ENCODE measurements at places on chromosomes 12 and 14.

DNA sequence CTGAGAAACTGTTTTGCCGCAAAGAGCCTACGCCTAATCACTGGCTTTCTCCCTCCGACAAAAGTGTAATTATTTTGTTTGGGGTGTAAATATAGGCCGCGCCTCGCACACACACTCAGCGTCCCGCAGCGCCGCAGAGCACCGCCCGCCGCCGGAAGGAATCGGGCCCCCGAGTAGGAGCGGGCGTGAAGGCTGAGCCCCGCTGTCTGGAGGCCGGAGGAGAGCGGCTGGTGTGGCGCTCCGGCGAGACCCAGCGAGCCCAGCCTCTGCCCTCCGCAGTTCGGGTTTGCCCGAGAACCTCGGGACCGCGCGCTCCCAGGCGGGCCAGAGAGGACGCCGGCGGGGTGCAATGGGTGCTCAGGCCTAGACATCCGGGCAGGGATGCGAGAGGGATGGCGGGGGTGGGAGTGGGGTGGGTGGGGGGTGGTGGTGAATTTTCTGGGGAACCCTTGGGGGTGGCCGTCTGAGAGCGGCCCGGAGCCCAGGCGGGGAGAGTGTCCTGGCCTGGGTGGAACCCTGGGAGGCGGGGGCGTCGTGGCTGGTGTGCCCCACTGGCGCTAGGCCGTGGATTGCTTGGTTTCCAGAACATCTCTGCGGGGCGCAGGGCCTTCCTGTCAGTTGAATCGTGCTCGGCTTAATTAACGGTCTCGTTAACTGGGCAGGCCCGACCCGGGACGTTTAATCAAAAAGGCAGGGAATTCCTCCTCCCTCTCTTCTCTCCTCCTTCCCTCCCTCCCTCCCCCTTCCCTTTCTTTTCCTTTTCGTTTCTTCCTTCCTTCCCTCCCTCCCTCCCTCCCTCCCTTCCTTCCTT is 4.7 kb upstream of the LHX5 start:
- no peak for DNase-seq

DNA sequence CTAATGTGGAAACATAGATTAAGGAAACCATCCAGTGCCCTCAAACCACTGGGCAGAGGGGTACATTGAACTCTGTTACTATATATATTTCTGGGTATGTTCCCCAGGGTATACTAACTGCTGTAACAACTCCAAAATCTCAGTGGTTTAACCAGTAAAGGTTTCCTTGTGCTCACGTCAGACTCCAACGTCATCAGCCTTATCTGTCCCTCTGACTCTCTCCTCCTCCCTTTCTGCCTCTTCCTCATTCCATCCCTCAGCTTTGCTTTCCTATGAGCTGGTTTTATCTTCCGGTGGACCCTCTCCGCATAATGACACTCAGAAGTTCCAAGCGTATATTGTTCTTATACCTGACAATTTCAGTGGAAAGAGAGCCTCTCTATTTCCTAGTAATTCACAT is 21.2 kb upstream of the SMCO2 start:
- no peak for DNase-seq

GRCh38 chr14:23409475-23409874 is 1.4 kb upstream of the MYH6 start:
- DNase-seq = no peak

DNA sequence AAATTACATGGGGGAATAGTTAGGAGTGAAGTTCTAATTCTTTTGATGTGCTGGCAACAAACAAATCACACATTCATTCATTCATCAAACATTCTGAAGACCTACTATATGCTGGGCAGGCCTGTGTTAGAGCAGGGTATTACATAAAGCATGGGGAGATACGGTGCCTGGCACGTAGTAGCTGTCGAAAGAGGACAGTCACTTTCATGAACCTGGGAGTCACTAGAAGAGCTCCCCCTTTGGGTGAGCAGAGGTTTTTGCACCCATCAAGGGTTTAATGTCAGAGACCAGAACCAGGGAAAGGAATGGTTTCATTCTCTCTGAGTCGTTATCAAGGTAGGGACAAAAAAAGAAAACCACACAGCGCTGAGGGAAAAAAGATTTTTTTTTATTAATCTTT is 10.0 kb downstream of the LHX5 start:
- DNase-seq = no peak

- DNase-seq = no peak
Observed at GRCh38 chr12:93098077-93098476, 169.0 kb upstream of the EEA1 start.

GRCh38 chr12:79424109-79424721 is 266.5 kb downstream of the PAWR start:
- DNase-seq = no peak

DNA sequence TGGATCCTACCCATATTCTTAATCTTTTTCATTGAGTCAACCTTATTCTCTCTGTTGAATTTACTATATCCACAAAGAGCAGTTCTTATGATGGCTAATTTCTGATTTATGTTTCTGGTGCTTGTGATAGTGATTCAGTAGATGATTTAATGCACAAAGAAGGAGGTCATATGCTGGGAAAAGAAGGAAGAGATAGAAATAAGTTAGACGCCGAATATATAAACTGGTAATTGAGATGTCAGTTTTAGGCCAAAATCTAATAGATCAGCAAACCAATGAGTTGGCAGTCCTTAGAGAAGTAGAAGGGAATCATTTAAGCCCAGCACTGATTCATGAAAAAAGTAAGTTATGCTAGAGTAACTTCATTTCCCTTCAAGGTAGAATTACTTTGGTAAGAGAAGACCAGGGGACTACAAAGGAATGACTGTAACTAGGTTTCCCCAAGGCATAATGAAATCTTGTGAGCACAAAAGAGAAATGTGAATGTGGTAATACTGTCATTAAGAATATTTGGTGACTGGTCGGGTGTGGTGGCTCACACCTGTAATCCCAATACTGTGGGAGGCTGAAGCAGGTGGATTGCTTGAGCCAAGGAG is 132.4 kb downstream of the TGFB3 start:
- no peak for DNase-seq

DNA sequence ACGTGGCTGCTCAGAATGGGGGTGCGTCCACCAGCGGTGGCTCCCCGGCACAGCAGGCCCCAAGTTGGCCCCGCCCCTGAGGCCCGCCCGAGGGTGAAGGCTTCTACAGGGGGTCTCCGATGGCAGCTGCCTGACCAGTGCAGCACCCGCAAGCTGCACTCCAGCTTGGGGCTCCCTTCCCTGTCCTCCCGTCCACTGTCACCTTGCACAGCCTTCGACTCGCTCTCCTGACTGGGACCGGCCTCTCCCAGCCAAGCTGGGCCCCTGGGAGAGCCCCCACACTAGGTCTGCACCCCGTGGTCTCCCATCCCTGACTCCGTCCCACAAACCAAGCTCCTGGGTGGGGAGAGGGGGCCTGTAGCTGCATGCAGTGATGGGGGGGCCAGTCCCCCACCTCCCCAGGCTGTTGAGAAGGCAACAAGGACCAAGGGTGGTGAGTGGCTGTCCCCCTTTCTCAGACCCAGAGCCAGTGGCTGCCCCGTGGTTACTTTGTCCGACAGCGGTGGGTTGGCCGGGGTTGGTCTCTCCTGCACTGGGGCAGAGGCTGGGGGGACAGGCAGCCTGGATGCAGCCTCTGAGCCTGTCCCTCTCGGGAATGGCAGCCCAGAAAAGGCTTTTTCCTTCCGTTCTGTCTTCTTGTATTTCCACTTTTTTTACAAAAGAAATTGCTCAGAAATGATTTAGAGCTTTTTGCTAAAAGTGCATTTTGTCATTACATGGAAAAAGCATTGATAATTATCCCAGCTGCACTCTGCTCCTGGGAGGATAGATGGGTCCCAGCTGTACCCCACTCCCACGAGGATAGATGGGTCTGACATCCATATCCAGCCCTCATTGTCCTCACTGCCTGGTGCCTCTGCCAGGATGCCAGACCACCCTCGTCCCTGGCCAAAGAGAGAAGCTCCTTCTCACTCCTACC is 217.0 kb downstream of the KIF26A start:
- no peak for DNase-seq

- DNase-seq = peak; percentile 56
Observed at GRCh38 chr12:40691913-40692764, at the start of gene CNTN1. CNTN1 (plus strand) TSS chr12:40692439.

- no peak for DNase-seq
Observed at GRCh38 chr12:111699-112493, 45.3 kb downstream of the IQSEC3 start.

- no peak for DNase-seq
Observed at GRCh38 chr12:72313806-72314205, 41.6 kb downstream of the TRHDE start.

- DNase-seq = no peak
Observed at GRCh38 chr14:105144026-105144665, 24.4 kb downstream of the JAG2 start.

- no peak for DNase-seq
Observed at GRCh38 chr12:120700886-120701285, 9.4 kb upstream of the UNC119B start.

Measured in C1 segment of cervical spinal cord (tissue), 14 donors.